ENCODE measurements at places on chromosomes 12 and 14. TPM values are rescaled to one million over a fixed set of nuclear protein-coding genes. Genes with fewer than 3 reads are reported as not detected.

DNA sequence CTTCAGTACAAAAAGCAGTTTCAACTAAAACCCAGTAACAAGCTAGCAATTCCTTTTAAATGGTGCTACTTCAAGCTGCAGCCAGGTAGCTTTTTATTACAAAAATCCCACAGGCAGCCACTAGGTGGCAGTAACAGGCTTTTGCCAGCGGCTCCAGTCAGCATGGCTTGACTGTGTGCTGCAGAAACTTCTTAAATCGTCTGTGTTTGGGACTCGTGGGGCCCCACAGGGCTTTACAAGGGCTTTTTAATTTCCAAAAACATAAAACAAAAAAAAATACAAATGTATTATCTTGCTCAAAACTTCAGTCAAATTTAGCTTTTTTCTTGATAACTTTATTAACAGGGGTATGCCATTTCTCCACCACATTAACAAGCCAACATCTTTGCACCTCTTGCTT lies 3.6 kb upstream of the CLEC4E start:
- no peaks in the 10 kb centered on the region for H3K4me1 ChIP-seq
- DNase-seq, result peak; percentile 55
- H3K27ac ChIP-seq, result no peak overlapping the region
- no peaks in the 10 kb centered on the region for H3K36me3 ChIP-seq

GRCh38 chr12:108547686-108548085 lies 13.3 kb downstream of the SART3 start:
- no peak for DNase-seq
- peaks cover 65% of the 10 kb centered on the region for H3K36me3 ChIP-seq
- peaks cover 25% of the 10 kb centered on the region for H3K4me1 ChIP-seq
- no peak overlapping the region for H3K4me3 ChIP-seq
- H3K27ac ChIP-seq, result no peak overlapping the region

DNA sequence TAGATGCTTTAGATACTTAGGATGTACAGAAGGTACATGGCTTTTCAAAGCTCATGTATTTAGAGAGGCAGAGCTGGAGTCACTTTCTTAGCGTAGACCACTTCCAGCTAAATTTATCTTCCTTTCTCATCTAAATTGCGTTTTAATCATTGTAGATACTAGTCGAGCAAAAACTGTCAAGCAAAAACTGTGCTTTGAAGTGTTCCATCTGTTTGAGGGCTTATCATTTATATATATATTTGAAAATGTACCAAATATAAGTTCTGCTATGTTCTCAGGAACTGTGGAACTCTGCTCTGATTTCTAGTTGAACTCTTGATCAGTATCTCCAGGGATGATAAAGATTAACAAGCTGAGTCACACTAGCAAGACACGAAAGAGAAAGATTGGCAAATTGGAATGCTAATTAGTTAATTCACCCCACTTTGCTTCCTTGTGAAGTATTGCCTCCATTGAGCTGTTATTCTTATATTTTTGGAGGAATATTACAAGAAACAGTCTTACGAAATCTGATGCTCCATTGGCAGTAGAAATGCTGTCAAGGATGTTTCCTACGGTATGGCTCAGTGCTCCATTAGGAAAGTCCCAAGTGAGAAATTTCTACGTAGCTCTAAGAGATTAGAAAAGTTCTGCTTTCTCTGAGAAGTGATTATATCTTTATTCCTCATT lies 310.7 kb downstream of the AEBP2 start:
- H3K27me3 ChIP-seq, result no peaks in the 10 kb centered on the region
- H3K4me3 ChIP-seq, result no peak overlapping the region
- no peak for DNase-seq
- peak overlapping the region; percentile 11 for H3K27ac ChIP-seq
- no peaks in the 10 kb centered on the region for H3K36me3 ChIP-seq
- peaks cover 2% of the 10 kb centered on the region for H3K4me1 ChIP-seq

GRCh38 chr12:14213542-14213941 lies 151.9 kb upstream of the ATF7IP start:
- H3K4me1 ChIP-seq, result no peaks in the 10 kb centered on the region
- no peaks in the 10 kb centered on the region for H3K27me3 ChIP-seq
- DNase-seq, result no peak
- H3K36me3 ChIP-seq, result no peaks in the 10 kb centered on the region
- H3K27ac ChIP-seq, result no peak overlapping the region

GRCh38 chr14:98799891-98800290 lies 472.1 kb downstream of the BCL11B start:
- no peaks in the 10 kb centered on the region for H3K4me1 ChIP-seq
- DNase-seq, result no peak
- H3K27ac ChIP-seq, result no peak overlapping the region
- H3K27me3 ChIP-seq, result no peaks in the 10 kb centered on the region
- H3K4me3 ChIP-seq, result no peak overlapping the region

Gene IL23A
- not detected for total RNA-seq

GRCh38 chr14:65832431-65833266 lies 420.1 kb downstream of the FUT8 start:
- H3K36me3 ChIP-seq, result no peaks in the 10 kb centered on the region
- DNase-seq, result no peak
- H3K27ac ChIP-seq, result no peak overlapping the region
- H3K4me1 ChIP-seq, result no peaks in the 10 kb centered on the region

DNA sequence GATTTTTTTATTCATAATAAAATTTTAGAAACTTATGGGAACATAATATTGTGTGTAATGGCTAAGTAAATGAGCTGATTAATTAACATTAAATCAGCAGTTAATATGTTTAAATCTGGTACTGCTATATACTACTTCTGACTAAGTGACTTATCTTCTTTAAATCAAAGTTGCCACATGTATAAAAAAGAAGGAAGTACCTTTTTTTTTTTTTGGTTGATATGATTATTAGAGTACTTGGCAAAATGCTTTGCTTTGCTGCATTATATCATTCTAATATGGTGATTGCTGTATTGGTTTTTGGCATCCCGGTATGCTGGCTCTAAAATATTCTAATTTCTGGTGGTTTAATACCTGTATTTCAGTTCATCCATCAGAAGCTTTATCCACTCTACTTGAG lies 319.1 kb upstream of the RGS6 start:
- no peak overlapping the region for H3K4me3 ChIP-seq
- DNase-seq, result no peak
- H3K36me3 ChIP-seq, result no peaks in the 10 kb centered on the region
- no peak overlapping the region for H3K27ac ChIP-seq
